Activated gamma-delta T cell treated with anti-CD3 and anti-CD28 coated beads, Interleukin-2, amount 50 U/mL, for 16 hours (primary cell): ENCODE measurements at places on chromosomes 12 and 14.

GRCh38 chr14:104698688-104699425 is 9.4 kb downstream of the INF2 start:
- no peak for DNase-seq

DNA sequence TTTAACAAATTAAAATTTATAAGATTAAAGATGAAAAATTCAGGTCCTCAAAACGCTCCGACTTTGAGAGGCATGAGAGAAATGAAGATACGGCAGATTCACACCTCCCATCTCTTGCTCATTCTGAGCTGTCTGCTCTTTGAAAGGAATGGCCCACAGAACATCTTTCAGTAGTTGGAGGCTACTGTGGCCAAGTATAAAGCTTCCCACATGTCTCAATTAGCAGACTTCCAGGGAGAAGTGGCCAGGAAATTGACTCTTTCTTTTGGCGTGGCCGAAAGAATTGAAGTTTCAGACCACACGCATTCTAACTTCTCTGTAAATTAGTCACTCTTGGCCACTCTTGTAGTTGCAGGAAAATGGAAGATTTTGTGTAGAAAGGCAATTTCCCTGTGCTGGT is 129.2 kb downstream of the DIP2B start:
- no peak for DNase-seq

DNA sequence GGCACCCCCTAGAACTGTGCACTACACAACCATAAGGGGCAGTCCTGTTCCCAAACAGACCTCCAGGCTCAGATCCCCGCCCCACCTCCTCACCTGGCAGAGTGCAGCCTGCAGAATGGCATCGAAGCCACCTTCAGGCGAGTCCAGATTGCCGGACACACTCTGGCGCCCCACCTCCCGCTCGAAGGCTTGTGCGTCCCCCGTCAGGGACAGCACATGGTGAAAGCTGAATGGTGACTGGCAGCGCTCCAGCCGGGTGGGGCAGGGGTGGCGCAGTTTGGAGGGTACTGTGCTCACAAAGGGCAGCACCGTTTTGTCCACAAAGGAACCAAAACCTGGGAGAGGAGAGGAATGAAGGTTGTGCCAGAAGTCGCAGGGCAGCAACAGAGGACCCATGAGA is 10.6 kb downstream of the ITGB7 start:
- DNase-seq = no peak

GRCh38 chr12:45425426-45425825 is 209.5 kb downstream of the ANO6 start:
- DNase-seq = no peak

GRCh38 chr12:51855586-51856428 is 7.3 kb upstream of the FIGNL2 start:
- no peak for DNase-seq

- DNase-seq = no peak
Observed at GRCh38 chr12:108400056-108400455, 60.9 kb upstream of the CMKLR1 start.

DNA sequence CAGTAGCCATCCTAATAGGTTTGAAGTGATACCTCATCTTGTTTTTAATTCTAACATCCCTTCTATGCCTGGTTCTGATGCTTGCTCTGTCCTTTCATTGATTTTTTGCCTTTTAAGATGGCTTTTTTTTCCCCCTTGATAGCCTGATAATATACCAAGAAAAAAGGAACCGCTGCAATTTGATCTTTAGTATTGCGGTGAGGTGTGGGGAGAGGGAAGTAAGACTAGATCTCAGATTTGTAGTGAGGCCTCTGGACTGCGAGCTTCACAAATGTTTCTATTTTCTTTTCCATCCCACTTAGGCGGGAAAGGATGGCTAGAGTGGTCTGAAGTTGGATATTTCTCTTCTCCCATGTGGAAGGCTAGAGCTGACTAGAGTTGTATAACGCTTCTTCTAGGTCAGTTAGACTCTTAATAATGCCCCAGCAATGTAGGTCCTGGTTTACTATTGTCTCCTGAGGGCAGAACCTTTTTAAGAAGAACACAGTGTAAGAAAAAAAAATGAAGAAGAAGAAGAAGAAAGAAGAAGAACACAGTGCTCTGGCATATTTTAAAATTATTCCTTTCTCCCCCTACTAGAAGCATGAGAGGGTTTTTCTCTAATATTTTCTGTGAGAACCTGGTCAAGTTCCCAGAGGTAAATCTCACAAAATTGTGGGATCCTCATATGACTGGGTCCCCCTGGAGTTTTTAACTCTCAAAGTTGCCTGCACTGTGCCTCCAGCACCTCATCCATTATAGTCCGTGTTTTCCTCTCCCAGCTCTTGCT is 11.9 kb upstream of the KLRB1 start:
- DNase-seq = no peak

DNA sequence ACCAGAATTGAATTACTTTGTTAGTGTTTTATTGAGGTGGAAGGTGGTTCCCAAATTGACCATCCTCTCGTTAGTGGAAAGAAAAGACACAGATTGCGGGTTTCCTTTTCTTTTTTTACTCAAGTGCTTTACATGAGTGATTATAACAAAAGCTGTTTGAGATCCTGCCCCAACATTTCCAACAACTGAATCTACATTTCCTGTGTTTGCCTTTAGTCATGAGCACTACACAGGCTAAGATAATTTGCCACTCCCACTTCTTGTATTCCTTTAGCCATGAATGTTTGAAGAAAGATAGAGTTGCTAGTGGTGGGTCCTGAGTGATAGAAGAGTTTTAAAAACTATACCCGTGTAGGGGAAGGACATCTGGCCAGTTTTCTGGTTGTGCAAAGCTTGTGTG is 16.0 kb downstream of the RERGL start:
- DNase-seq = no peak
